ENCODE measurements at places on chromosomes 5 and 9.

- no peak for DNase-seq
These were observed 593.3 kb downstream of the CDK5RAP2 start for GRCh38 chr9:119986713-119987112.

- no peak for DNase-seq
These were observed 62.6 kb upstream of the C6 start for GRCh38 chr5:41275813-41276512.

DNA sequence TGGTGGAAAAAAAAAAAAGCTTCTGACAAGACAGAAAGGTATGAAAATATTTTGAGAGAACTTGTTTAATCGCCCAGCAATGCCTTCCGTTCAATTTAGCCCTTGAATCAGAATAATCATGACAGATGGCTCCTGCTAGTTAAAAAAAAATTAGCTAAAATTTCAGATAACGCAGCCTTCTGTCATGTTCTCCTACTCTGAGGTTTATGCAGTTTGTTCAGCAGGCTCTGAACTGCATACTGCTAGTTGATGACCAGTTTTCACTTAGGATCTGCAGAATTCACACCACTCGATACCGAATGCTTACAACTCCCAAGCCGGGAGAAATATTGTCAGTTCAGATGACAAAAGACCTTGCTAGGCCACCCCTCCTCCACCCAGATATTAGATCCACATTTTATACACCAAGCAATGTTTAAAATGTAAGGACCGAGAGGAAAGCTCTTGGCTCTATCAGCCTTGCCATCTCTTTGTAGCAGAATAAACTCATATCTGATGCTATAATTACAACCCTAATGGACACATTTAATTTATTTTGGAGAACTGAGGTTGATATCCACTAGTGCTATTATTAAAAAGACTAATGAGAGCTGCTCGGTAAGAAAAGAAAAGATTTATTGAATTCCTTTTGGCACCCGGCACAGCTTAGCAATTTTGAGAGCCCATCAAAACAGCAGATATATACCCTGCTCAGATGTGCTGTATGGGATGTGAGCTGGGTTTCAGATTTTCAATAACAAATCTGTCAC lies 322.8 kb downstream of the GLIS3 start:
- no peak for DNase-seq

GRCh38 chr5:146306838-146307237 lies 31.8 kb upstream of the POU4F3 start:
- DNase-seq, result no peak

DNA sequence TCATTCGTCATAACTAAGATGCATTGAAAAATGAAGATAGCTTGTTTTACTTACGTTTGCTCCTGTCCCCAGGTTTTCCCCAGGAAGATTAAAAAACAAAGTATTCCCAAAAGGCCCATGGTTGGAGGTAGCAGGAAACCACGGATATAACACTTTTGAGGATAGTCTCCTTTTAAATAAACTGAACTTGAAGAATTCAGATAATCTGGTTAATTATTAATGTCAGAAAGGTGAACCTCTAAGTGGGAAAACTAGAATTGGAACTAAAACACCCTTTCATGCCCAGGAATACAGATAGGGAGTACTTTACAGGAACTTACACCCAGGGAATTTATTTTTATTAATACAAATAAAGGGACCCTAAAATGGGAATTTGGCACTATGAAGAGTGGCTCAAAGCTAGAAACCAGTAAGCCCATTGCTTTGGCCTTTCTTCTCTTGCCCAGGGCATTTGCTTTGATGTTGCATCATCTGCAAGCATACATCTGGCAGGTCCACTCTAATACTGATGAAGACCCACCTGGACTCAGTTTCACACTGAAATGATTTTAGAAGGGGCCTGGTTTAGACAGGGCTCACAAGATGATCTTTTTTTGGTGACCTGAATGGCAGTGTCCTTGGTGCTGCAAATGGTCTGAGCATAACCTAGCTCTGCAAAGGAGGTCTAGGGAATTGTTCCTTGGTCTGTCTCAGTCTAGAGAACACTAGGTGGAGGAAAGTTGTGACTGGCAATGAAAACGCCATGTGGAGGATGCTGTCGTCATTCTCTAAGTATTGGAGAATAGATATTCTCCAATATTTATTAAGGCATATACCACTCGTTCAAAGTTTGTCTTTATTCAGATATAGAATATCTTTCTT lies at the start of gene C5:
Gene C5 (minus strand): TSS at position 148 of the 861 bp plus-strand sequence. CDS start 29 bp downstream, at position 119.
- DNase-seq, result no peak

DNA sequence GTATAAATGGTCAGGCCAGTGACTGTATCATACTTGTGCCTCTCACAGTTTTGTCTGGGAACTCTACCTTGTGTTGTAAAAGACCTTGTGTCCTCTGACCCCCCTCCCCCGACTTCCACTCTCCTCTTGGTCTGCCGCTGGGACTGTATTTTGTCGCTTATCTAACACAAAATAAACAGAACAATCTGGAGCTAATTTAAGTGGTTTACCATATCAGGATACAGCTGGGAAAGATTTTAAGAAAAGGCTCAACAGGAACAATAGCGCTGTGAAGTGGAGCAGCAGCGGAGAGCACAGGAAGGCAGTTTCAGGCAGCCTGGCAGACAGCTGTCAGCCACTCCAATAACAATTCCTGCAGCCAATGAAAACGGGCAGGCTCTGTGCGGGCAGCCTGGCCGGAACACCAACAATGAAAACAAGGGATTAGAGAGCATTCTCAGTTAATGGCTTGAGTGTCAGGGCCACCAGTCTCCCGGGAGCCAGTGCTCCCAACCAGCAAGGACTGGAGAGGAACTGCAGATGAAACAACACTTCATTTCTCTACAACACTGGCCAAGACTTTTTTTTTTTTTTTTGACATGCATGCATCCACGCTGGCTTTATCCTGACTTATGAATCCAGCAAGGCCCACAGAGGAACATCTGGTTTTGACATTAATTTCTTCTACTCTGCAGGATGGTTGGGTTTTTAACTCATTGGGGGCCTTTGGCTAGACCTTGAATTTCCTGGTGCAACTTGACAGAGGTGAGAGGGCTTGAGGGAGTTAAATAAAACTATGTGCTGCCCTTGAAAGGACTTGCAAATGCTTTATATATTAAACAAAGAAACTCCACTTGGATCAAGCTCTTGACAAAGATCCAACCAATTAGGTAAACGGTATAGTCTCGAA lies 76.7 kb downstream of the ARSB start:
- DNase-seq, result no peak

All from activated T-cell treated with anti-CD3 and anti-CD28 coated beads, Interleukin-2, amount 50 U/mL, for 1 hour (primary cell).